ENCODE measurements at places on chromosomes 2 and 18. TPM values are rescaled to one million over a fixed set of nuclear protein-coding genes. Genes with fewer than 3 reads are reported as not detected.

GRCh38 chr2:204187229-204188083 lies 250.9 kb downstream of the ICOS start:
- no peak for DNase-seq

DNA sequence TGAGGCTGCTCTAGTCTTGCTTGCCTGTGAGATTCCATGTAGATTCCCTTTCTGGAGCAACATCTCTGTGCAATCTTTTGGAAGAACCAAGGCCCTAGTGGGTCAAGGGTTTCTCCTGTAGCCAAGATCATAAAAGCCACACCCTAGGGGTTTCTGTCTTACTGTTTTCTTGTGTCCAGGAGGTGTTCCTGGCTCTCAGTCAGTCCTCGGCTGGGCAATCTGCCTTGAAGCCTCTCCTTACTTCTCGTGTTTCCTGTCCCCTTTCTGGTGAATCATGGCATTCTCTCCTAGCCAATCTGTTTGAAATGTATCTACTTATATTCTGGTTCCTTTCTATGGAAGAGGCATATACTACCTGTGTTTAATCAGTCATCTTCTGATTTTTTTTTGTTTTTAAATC lies 484.8 kb upstream of the UBE2E3 start:
- peak; percentile 45 for DNase-seq

- DNase-seq: no peak
These were observed 81.2 kb downstream of the GBX2 start for GRCh38 chr2:236086971-236087465.

DNA sequence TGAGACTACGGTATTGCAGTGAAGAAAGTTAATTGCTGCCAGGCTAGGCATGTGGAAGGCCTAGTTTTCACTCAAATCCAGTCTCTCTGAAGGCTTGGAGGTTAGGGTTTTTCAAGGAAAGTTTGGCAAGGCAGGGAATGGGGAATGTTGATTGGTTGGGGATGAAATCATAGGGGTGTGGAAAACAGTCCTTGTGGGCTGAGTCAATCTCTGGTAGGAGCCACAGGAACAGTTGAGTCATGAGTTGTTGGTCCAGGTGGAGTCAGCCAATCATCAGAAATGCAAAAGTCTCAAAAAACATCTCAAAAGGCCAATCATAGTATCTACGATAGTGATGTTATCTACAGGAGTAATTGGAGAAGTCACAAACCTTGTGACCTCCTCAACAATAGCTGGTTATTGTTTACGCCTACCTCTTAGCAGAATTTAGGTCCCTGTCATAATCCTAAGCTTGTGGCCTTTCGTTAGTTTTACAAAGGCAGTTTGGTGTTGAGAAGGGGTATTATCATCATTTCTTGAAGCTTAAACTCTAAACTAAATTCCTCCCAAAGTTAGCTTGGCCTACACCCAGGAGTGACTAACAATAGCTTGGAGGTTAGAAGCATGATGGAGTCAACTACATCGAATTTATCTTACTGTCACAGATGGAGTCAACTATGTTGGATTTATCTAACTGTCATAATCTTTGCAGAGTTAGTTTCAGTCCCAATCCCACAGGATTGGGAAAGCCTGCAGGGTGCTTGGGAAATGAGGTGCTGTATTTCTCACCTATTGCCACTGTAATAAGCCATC lies 33.7 kb upstream of the APCDD1 start:
- peak; percentile 79 for DNase-seq

The MAP2 gene
- total RNA-seq: 0.28 TPM

DNA sequence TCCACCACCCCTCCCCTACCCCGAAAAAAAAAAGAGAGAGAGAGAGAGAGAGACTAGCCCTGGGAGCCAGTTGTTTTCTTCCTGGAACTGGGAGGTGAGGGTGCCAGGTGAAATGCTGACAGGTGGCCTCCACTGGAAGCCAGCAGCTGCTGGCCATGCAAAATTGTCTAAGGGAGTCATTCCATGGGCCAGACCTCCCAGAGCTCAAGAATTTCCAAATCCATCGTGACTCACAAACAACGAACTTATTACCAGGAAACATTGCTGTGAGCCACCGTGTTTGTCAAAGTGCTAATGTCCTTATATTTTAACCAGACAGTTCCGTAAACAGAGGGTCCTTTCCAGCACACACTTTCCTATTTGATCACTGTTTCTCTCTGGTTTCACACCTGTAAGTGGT lies 68.5 kb upstream of the PID1 start:
- DNase-seq: no peak

- DNase-seq: no peak
These were observed 264.0 kb downstream of the LRATD1 start for GRCh38 chr2:14896330-14897030.

The MYCN gene
- not detected for total RNA-seq

The C2orf80 gene
- not detected for total RNA-seq

The STEAP3 gene
- 18.9 TPM for total RNA-seq

- no peak for DNase-seq
These were observed 13.0 kb downstream of the MTERF4 start for GRCh38 chr2:241088791-241089732.

GRCh38 chr18:2656237-2656980 lies 883 bp downstream of the SMCHD1 start:
- DNase-seq: peak; percentile 31

The BBS5 gene
- 1.4 TPM for total RNA-seq

GRCh38 chr18:23547846-23548245 lies 38.5 kb downstream of the NPC1 start:
- DNase-seq: no peak

- no peak for DNase-seq
These were observed 776.8 kb downstream of the CCDC85A start for GRCh38 chr2:56960581-56960980.

DNA sequence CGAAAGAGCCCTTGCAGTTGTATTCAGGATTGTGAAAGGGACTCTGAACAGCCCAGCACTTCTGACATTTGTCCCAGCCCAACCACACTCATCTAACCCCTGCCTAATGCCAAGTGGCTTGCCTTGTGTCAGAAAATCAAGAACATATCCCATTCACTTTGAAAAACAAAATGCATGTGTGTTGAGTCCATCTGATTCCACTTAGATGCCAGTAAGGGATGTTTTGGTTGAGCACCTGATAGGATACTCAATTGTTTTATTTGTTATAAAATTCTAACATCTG lies 776.8 kb downstream of the BCL11A start:
- DNase-seq: no peak

The CPO gene
- not detected for total RNA-seq

DNA sequence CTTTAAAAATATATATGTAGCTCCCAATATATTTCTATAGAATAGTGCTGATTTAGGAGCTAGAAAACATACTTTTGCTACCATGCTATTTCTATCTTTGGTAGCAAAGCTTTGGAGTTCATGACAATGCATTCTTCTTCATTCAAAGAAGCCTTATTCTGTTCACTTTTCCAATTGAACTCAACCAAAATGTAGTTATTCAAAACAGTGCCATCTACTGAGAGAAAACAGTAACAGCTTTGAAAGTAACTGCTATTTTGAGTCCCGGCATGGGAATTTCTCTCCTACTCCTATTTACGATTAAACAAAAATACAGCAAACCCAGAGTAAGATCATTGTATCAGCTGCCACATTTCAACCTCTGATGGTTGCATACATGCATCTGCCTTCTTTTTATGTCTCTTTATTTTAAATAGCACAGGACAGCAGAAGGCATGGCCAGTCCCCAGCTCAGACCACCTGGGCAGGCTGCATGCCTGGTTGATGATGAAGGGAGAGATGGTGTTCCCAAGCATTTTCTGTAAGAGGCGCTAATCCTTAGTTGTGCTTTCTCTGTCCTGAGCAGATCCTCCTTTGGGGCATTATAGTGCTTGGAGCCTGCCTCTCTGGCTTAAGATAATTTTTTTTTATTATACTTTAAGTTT lies 69.7 kb upstream of the SULT1C3 start:
- peak; percentile 18 for DNase-seq

The FBLN7 gene
- under 0.01 TPM for total RNA-seq

The C1GALT1C1L gene
- 0.28 TPM for total RNA-seq

The GAD1 gene
- total RNA-seq: not detected

- DNase-seq: no peak
These were observed 51.8 kb upstream of the EPC2 start for GRCh38 chr2:148592791-148593190.

GRCh38 chr2:99569386-99569785 lies 79.6 kb upstream of the REV1 start:
- DNase-seq: no peak
